ENCODE measurements at places on chromosomes 3 and 15.
A peak's percentile ranks its signal among the peaks of the same experiment; 100 is the strongest.

GRCh38 chr3:127831723-127832172 is 9.4 kb upstream of the MGLL start:
- H3K36me3 ChIP-seq: no peaks in the 10 kb centered on the region
- H3K27ac ChIP-seq: no peak overlapping the region
- H3K27me3 ChIP-seq: no peaks in the 10 kb centered on the region

- H3K27me3 ChIP-seq: no peaks in the 10 kb centered on the region
- H3K27ac ChIP-seq: peak overlapping the region; percentile 2
- H3K4me1 ChIP-seq: peaks cover 30% of the 10 kb centered on the region
- peak; percentile 86 for DNase-seq
Measured at GRCh38 chr3:45679805-45680204, 9.4 kb upstream of the SACM1L start.

DNA sequence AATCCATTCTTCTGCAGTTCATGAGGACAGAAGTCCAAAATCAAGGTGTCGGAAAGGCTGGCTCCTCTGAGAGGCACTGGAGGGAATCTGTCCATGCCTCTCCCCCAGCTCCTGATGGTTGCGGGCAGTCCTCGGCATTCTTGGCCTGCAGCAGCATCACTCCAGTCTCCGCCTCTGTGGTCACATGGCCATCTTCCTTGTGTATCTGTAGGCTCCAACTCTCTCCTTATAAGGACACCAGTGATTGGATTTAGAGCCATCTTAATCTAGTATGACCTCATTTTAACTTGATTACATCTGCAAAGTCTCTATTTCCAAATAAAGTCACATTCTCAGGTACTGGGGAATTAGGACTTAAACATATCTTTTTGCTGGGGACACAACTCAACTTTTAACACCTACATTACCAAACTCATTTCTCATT is 56.0 kb upstream of the FLNB start:
- H3K4me3 ChIP-seq: no peak overlapping the region
- H3K27ac ChIP-seq: peak overlapping the region; percentile 70
- no peaks in the 10 kb centered on the region for H3K27me3 ChIP-seq
- no peak for DNase-seq
- H3K4me1 ChIP-seq: peaks cover 33% of the 10 kb centered on the region

- no peak overlapping the region for H3K27ac ChIP-seq
- H3K27me3 ChIP-seq: no peaks in the 10 kb centered on the region
- DNase-seq: no peak
- no peaks in the 10 kb centered on the region for H3K36me3 ChIP-seq
- no peak overlapping the region for H3K4me3 ChIP-seq
- H3K4me1 ChIP-seq: peaks cover 18% of the 10 kb centered on the region
Measured at GRCh38 chr15:31393444-31394091, 66.9 kb downstream of the KLF13 start.

GRCh38 chr3:10389995-10390394 is 69.1 kb upstream of the SEC13 start:
- peak; percentile 85 for DNase-seq
- H3K27ac ChIP-seq: no peak overlapping the region
- H3K27me3 ChIP-seq: no peaks in the 10 kb centered on the region
- H3K36me3 ChIP-seq: no peaks in the 10 kb centered on the region
- H3K4me1 ChIP-seq: no peaks in the 10 kb centered on the region
- no peak overlapping the region for H3K4me3 ChIP-seq

GRCh38 chr3:102466001-102466400 is 31.2 kb downstream of the ZPLD1 start:
- DNase-seq: peak; percentile 1
- no peaks in the 10 kb centered on the region for H3K4me1 ChIP-seq
- H3K27ac ChIP-seq: no peak overlapping the region
- H3K36me3 ChIP-seq: no peaks in the 10 kb centered on the region
- no peaks in the 10 kb centered on the region for H3K27me3 ChIP-seq

DNA sequence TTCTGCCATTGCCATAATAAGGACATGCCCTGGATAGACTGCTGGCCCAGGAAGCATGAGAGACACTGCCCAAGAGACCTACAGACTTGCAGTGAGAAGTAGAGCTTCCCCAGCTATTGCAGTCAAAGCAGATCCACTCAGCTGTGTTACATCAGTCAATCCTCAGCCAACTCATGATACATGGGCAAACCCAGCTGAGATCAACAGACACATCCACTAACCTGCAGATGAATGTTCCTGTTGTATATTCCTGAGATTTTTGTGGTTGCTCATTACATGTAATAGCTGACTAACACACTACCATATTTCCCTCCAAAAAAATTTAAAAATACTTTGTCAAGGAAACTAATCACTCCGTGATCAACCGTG is 68.6 kb downstream of the DCLK3 start:
- no peaks in the 10 kb centered on the region for H3K36me3 ChIP-seq
- H3K4me1 ChIP-seq: no peaks in the 10 kb centered on the region
- H3K27ac ChIP-seq: no peak overlapping the region
- H3K27me3 ChIP-seq: no peaks in the 10 kb centered on the region
- no peak overlapping the region for H3K4me3 ChIP-seq
- DNase-seq: no peak
